ENCODE measurements at places on chromosomes 12 and 14.

DNA sequence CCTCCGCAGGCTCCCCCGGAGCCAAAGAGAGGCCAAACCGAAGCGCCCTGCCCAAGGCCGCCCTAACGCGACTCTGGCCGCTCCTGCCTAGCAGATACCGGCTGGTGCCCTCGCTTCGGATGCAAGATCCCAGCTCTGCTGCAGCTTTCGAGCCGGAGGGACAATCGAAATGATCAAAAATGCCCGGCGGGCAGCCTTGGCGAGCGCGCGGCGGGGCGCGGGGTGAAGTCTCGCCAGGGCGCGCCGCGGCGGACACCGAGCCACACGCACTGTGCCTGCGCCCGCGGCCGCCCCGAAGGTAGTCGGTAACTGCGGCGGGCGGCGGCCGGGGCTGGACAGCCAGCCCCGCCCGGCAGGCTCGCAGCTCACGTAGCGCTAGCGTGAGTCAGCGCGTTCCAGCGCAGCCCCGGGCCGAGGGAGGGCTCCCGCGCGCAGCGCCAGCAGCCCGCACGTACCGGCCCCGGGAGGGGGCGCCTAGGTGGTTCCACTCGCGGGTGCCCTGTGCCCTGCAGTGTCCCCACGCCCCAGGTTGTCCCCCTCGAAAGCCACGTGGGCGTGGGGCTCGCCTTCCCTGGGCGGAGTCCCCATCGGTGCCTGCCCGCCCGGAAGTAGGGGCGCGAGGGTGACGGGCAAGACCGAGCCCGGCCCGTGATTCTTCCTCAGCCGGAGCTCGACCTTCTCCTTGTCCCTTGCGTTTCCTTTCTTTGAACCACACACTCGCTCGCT is 109.2 kb upstream of the EGLN3 start:
- DNase-seq, result peak; percentile 82

DNA sequence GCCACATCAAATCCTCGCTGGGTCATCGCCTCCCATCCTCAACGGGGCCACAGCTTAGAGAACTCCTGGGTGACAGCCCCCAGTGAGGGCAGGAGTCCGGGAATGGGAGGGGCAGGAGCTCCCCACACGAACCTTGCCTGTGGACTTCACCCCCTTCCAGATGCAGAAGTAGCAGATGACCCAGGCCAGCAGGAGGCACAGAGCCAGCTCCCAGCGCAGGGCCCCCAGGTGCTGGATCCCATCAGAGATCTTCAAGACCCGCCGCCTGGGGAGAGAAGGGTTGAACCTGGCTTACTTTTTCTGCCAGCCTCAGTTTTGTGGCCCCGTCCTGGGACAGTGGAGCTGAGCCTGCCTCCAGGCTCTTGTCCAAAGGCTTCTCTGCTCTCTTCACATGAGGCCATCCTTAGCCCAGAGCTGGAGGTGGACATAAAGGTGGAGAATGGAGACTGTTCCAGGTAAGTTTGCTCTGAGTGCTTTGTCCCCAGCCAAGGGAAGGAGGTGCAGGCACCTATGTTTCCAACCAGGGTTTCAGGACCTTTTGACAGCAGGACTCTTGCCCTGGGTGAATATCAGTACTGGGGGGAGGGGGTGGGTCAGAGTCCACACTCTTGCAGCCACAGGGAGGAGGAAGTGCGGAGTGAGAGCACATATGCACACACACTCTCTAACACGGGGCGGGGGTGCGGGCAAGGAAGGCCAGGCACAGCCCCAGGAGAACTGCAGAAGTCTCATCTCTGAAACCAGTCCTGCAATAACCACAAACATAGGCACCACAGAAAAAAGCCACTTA is 23.3 kb upstream of the SLC6A12 start:
- DNase-seq, result no peak

DNA sequence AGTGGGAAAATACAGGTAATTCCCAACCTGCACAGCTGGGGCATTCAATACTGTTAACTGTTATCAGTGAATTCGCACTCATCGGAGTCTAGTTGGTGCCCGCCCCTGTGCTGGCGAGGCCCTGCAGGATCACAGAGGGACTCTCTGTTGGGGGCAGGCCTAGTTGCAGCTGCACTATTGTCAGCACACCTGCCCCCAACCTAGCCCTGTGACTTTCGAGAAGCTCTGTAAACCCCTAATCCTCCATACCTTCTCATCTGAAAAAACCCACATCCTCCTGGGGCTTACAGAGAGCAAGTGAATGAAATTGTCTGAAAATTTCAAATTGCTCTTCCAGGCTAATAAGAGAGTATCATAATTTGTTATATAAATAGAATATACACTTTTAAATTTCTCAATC is 132.2 kb upstream of the NUDT4 start:
- DNase-seq, result no peak

DNA sequence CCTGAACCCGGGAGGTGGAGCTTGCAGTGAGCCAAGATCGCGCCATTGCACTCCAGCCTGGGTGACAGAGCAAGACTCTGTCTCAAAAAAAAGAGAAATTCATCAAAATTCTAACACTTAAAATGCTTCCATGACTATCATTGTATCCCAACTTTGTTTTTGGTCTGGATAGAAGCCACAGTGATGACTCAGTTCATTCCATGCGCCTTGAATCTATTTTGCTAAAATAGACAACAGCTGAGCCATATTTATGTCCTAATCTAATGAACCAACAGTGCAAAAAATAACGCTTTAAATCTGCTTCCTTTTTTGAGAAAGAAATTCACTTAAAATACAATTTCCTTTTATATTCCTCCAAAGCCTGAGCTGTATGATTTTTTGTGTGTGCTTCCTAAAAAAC is 23.2 kb upstream of the BICD1 start:
- DNase-seq, result peak; percentile 44

GRCh38 chr12:118979763-118980406 is 1.5 kb upstream of the SRRM4 start:
- peak; percentile 48 for DNase-seq
